ENCODE measurements at places on chromosomes 6 and 20. TPM values are rescaled to one million over a fixed set of nuclear protein-coding genes. Genes with fewer than 3 reads are reported as not detected.

DNA sequence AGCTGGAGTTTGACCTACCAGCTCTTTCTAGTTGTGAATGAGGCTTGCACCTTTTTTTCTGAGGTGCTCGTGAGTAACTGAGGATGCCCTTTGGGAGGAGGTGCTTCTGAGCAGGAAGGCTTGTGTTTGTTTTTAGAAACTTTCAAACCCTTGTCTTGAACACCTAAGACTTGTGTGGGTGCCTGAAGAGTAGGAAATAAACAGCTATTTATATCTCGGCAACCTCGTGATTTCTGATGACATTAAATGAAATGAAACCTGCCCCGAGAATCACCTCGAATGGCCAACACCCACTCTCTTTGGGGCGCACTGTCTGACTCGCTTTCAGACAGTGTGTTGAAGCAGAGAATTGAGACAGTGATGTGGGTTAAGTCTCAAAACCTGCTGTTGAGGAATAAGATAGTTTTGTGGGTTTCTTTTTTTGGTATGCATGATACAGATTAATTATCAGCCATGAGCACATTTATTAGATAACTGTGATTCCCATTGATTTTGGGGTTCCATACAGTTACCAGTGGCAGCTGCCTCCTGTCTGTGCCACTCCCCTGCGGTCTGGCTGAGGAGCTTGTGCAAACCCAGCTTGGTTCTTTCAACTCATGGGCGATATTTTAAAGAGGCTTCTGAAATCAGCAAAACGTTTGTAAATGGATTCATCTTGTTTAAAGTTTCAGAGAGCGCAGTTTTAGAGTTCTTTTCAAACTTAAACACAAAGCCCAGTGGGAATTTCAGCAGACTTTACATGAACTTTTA is 8.4 kb downstream of the IRF4 start:
- H3K27ac ChIP-seq, result no peak overlapping the region
- H3K36me3 ChIP-seq, result peaks cover under 1% of the 10 kb centered on the region
- no peak overlapping the region for H3K4me3 ChIP-seq
- H3K4me1 ChIP-seq, result no peaks in the 10 kb centered on the region

RIOK1 gene
- 14.4 TPM for total RNA-seq

DNA sequence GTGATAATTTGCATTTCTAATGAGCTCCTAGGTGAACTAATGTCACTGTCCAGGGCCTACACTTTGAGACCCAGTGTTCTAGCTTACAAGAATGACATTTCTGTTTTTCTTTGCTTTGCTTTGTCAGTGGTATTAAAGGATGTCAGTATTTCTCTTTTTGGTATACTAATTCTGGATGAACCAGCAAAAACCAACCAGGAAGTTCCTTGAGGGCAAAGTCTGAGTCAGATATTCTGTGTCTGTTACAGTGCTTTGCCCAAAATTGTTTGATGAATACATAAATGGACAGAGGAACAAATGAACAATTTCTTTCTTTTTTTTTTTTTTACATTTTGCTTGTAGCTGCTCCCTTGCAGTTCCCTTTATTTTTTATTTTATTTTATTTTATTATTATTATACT is 15.4 kb downstream of the COQ3 start:
- no peak overlapping the region for H3K27ac ChIP-seq
- H3K27me3 ChIP-seq, result no peaks in the 10 kb centered on the region
- H3K4me1 ChIP-seq, result no peaks in the 10 kb centered on the region
- H3K4me3 ChIP-seq, result no peak overlapping the region

SSTR4 gene
- not detected for total RNA-seq

DNA sequence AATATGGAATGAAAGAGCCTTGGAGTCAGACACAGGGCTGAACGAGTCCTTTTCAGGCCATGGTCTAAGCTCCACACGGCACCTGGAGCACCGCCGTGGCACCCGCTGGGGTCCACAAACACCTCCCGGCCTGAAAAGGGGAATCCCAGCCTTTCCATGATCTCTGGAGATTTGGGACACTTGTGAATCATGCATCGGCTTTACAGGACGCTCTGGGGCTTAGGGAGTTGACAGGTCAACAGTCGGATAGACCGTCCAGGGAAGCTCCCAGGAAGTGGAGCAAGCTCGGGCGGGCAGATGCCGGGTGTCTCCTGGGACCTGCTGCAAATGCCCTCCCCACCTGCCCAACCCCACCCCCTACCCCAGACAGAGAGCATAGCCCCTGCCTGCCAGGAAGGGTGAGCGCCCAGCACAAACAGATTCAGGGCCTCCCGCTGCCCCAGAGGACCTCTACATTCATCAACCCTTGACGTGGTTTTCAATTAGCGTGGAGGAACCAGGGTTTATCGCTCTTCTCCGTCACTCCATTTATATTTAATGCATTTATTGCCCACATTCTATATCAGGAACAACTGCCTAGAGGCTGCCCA is 53.6 kb downstream of the YTHDF1 start:
- H3K36me3 ChIP-seq, result no peaks in the 10 kb centered on the region
- H3K27me3 ChIP-seq, result peaks cover 31% of the 10 kb centered on the region
- no peaks in the 10 kb centered on the region for H3K4me1 ChIP-seq
- peak; percentile 59 for DNase-seq
- no peak overlapping the region for H3K4me3 ChIP-seq
- no peak overlapping the region for H3K27ac ChIP-seq

GRCh38 chr6:97215157-97215769 is 67.8 kb downstream of the MMS22L start:
- no peak for DNase-seq
- H3K27ac ChIP-seq, result peak overlapping the region; percentile 45
- H3K4me3 ChIP-seq, result no peak overlapping the region
- H3K4me1 ChIP-seq, result peaks cover 4% of the 10 kb centered on the region

- peaks cover 4% of the 10 kb centered on the region for H3K4me1 ChIP-seq
- H3K27ac ChIP-seq, result no peak overlapping the region
- peaks cover 15% of the 10 kb centered on the region for H3K27me3 ChIP-seq
- no peak overlapping the region for H3K4me3 ChIP-seq
- peaks cover 2% of the 10 kb centered on the region for H3K36me3 ChIP-seq
- no peak for DNase-seq
These were observed 255.6 kb downstream of the ERMARD start for GRCh38 chr6:170006900-170007467.

UBD gene
- total RNA-seq, result not detected

DNA sequence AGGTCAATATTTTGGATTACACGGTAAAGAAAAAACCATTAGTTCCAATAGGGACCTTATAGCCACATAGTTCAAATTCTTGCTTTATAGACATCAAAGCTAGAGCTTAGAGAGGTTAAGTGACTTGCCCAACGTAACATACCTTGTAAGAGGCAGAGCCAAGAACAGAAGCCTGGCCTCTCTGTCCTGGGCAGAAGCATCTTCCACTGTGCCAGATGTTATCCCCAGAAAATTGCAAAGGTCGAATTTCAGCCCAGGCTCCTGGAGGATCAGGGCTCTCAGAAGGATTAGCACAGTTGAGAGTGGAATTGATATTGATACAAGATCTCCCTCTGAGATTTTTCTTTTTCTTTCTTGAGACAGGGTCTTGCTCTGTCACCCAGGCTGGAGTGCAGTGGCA is 6.1 kb downstream of the SMIM28 start:
- H3K4me1 ChIP-seq, result no peaks in the 10 kb centered on the region
- DNase-seq, result no peak
- no peak overlapping the region for H3K4me3 ChIP-seq
- no peak overlapping the region for H3K27ac ChIP-seq
- no peaks in the 10 kb centered on the region for H3K36me3 ChIP-seq

DNA sequence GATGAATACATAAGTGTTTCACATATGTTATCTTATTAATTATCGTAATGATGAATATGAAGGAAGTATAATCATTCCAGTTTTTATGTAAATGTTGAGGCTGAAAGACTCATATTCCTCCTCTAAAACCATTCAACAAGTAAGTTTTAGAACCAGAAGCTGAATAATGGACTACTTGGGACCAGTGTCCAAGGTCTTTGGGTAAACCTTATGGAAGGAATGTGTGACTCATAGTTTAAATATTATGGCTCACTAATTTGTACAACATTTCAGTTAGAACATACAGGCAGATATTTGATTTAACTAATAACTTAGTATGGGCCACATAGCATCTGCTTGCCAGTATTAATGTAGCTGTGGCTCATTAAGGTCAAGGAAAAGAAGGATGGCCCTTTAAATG is 209.6 kb downstream of the TFAP2B start:
- H3K4me1 ChIP-seq, result peaks cover 47% of the 10 kb centered on the region
- no peaks in the 10 kb centered on the region for H3K36me3 ChIP-seq
- H3K4me3 ChIP-seq, result no peak overlapping the region
- peak overlapping the region; percentile 88 for H3K27ac ChIP-seq
- H3K27me3 ChIP-seq, result no peaks in the 10 kb centered on the region

- no peaks in the 10 kb centered on the region for H3K4me1 ChIP-seq
- H3K27me3 ChIP-seq, result no peaks in the 10 kb centered on the region
- DNase-seq, result no peak
- H3K36me3 ChIP-seq, result peaks cover 4% of the 10 kb centered on the region
- no peak overlapping the region for H3K27ac ChIP-seq
These were observed 315.4 kb upstream of the SASH1 start for GRCh38 chr6:148027201-148027600.

FAM209B gene
- total RNA-seq, result not detected

DNA sequence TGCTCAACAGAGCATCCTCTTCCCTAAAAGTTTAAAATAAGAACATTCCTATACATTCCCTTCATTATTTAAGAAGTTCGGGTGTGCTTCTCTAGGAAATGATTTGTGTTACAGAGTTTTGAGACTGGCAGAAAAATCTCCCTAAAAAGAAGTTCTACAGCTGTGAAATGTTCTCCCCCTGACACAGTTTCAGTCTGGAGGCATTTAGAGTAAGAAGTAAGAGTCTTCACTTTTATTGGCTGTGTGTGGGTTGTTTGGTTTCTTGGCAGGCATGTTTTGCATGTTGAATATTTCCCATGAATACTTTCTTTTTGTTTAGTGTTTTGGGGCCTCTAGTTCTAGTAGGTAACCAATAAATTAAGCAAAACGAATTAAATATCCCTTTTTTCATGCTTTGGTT is 195.9 kb downstream of the TENT5A start:
- no peak overlapping the region for H3K4me3 ChIP-seq
- DNase-seq, result no peak
- no peaks in the 10 kb centered on the region for H3K36me3 ChIP-seq
- H3K27me3 ChIP-seq, result no peaks in the 10 kb centered on the region
- peaks cover 17% of the 10 kb centered on the region for H3K4me1 ChIP-seq
- no peak overlapping the region for H3K27ac ChIP-seq

IMPG1 gene
- total RNA-seq, result not detected

EYA2 gene
- total RNA-seq, result 0.32 TPM

ZBTB46 gene
- 6.0 TPM for total RNA-seq

DNA sequence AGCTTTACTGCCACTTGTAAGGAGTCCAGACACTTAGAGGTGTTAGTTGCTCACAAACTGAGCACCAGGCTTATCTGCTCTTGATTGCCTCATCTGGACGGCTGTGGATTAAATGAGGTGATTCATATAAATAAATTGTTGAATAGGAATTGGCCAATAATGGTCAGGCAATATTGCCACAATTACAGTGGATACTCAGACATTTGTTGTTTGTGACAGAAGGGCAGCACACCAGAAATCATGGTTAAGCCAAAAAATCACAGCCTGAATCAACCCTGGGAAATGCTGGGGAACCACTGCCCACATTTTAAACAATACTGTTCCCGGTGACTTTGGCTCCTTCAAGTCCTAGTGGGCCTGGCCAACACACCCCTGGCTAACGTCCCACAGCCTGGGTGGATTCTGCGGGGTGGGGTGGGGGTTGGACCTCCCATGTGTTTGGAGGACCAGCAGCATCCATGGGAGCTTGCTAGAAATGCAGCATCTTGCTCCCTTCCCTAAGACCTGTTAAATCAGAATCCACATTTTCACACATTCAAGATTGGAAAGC is 29.5 kb upstream of the SPDEF start:
- no peaks in the 10 kb centered on the region for H3K4me1 ChIP-seq
- H3K4me3 ChIP-seq, result no peak overlapping the region
- DNase-seq, result peak; percentile 35
- no peaks in the 10 kb centered on the region for H3K27me3 ChIP-seq

PRIM2 gene
- 10.8 TPM for total RNA-seq

DNA sequence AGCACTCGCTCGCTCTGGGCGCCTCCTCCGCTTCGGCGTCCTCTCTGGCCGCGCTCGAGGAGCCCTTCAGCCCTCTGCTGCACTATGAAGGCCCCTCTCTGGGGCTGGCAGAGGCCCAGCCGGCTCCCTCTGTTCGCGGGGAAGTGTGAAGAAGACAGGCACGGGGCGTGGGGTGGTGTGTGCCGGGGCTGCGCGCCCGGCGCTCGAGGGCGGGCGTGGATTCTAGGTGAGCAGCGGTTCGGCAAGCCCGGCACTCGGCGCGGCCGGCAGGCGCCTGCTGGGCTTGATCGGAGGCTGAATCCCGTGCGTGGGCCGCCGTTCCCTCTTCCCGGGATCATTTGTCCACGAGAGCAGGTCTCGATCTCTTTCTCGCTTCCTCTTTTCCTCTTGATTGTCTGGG is 153.0 kb downstream of the SLC35B3 start:
- no peaks in the 10 kb centered on the region for H3K4me1 ChIP-seq
- no peak overlapping the region for H3K27ac ChIP-seq
- no peak for DNase-seq
- H3K27me3 ChIP-seq, result no peaks in the 10 kb centered on the region

- no peaks in the 10 kb centered on the region for H3K27me3 ChIP-seq
- H3K4me1 ChIP-seq, result no peaks in the 10 kb centered on the region
- H3K27ac ChIP-seq, result no peak overlapping the region
- no peaks in the 10 kb centered on the region for H3K36me3 ChIP-seq
- H3K4me3 ChIP-seq, result no peak overlapping the region
- DNase-seq, result no peak
These were observed 23.8 kb upstream of the NXT1 start for GRCh38 chr20:23326774-23327173.

DNA sequence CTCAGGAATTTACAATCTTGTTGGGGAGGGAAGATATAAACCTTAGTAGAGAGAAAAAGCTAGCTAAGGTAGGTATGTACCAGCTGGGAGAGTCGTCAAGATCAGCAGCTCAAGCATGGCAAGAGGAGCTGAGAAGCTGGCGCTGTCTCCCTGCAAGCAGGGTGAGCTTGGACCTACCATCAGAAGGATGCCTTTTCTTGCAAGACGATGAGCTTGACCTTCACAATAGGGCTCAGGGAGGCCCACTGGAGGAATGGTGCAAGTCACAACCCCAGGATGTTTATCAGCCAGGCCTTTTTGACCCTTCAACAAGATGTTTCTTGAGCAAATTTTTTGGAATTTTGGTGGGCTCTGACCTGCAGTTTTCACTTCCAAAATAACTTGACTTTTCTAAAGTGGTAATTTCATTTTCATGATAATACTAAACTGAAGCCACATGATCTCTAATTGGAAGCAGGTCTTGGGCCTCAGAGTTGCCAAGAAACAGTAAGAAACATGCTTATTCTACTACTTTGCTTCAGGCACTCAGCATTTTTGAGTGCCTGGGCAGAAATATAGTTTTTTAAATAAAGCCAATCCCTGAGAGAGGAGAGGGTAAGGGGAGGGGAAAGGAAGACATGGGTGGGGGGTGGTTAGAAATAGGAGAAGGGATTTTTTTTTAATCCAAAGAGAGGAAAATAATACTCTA is 258.1 kb downstream of the CLIC5 start:
- no peaks in the 10 kb centered on the region for H3K27me3 ChIP-seq
- peaks cover 2% of the 10 kb centered on the region for H3K4me1 ChIP-seq
- H3K4me3 ChIP-seq, result no peak overlapping the region

CDKN1A gene
- total RNA-seq, result 230 TPM

NFKBIE gene
- total RNA-seq, result 6.2 TPM

All from chondrocyte (in vitro differentiated cells).